Left ventricle myocardium inferior (tissue), 1 donor: ENCODE measurements at places on chromosomes 5 and 9. TPM values are rescaled to one million over a fixed set of nuclear protein-coding genes. Genes with fewer than 3 reads are reported as not detected.
A peak's percentile ranks its signal among the peaks of the same experiment; 100 is the strongest.

GRCh38 chr5:62369039-62369438, 34.7 kb downstream of the DIMT1 start:
- H3K27ac ChIP-seq: no peak overlapping the region
- peaks cover 55% of the 10 kb centered on the region for H3K36me3 ChIP-seq
- H3K4me1 ChIP-seq: no peaks in the 10 kb centered on the region
- H3K4me3 ChIP-seq: no peak overlapping the region
- DNase-seq: no peak

The SPATA31E1 gene
- total RNA-seq: not detected

GRCh38 chr5:52804981-52805380, 17.3 kb downstream of the ITGA1 start:
- peak overlapping the region; percentile 74 for H3K4me3 ChIP-seq
- peak overlapping the region; percentile 96 for H3K27ac ChIP-seq
- H3K4me1 ChIP-seq: peaks cover 100% of the 10 kb centered on the region
- DNase-seq: no peak
- peaks cover 13% of the 10 kb centered on the region for H3K36me3 ChIP-seq

The PCDH12 gene
- total RNA-seq: 7.6 TPM

DNA sequence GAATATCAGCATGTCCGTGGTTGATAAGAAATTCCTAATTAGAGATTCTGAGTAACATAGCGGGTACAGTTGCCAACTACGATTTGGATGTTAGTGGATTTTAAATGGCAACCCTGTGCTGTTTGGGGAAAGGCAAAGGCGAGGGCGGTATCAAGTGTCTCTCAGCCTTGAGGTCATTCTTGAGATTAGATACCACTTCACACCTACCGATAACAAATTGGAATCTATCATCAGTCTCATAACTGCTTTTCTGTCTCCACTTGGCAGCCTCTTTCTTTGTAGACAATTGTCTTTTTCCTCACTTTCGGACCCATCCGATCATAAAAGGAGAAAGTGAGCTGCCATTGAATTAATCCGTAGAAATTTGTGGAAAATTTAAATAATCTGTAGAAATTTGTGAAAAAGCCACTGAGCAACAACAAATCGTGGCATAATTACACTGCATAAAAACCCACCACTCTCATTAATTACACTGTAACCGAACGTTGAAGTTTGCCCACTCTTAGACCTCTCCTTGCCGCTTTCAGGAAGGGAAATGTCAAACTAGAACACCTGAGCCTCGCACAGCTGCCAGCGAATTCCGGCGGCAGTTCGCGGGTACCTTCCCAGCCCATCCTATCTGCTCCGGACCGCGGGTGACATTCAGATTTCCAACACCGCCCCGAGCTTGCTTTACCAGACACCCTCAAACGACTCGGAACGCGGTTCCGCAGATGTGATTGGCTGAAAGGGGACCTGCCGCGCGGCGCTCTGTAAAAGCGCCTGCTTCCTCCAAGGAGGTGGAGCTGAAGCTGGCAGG, 849 bp upstream of the RGMB start:
- no peaks in the 10 kb centered on the region for H3K27me3 ChIP-seq
- peak overlapping the region; percentile 91 for H3K4me3 ChIP-seq
- no peaks in the 10 kb centered on the region for H3K36me3 ChIP-seq
- DNase-seq: peak; percentile 68
- H3K4me1 ChIP-seq: peaks cover 80% of the 10 kb centered on the region

The BAAT gene
- total RNA-seq: not detected

DNA sequence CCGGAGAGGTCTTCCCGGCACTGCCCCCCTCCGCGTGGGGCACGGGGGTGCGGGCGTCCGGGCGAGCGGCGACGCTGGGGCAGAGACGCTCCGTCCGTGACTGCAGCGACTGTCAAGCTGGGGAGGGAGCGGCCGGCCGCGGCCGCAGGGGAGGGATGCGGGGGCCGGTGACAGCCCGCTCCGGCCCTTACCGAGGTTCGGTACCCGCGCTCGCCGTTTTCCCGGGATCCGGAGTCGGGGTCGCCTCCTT, 400 bp downstream of the KDM4C start:
- peak overlapping the region; percentile 91 for H3K4me3 ChIP-seq
- no peak for DNase-seq
- H3K36me3 ChIP-seq: no peaks in the 10 kb centered on the region
- H3K27ac ChIP-seq: peak overlapping the region; percentile 98
- peaks cover 44% of the 10 kb centered on the region for H3K4me1 ChIP-seq

The SLC36A2 gene
- 0.16 TPM for total RNA-seq

DNA sequence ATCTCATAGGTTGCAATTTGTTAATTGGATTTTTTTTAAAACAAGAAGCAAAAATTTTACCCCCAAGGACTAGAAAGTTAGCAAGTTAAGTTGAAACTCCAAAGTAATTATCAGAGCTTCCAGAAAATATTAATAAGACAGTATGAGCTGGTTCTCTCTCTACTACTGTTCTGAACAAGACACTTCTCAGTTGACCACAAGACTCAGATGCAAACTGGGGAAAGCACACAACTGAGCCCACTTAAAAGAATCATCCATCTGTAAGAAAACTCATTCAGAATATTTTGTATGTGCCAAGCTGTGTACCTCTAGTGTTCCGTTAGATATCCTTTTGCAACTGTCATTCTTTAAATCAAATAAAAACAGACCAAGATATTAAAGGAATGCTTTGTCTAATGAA, 60.0 kb downstream of the MAP1B start:
- peak overlapping the region; percentile 46 for H3K4me3 ChIP-seq
- peaks cover 46% of the 10 kb centered on the region for H3K4me1 ChIP-seq
- H3K27ac ChIP-seq: peak overlapping the region; percentile 71
- no peak for DNase-seq

GRCh38 chr5:38110130-38110529, 148.2 kb upstream of the EGFLAM start:
- no peak overlapping the region for H3K27ac ChIP-seq
- H3K4me1 ChIP-seq: peaks cover 11% of the 10 kb centered on the region
- H3K27me3 ChIP-seq: no peaks in the 10 kb centered on the region
- no peak overlapping the region for H3K4me3 ChIP-seq
- no peak for DNase-seq

GRCh38 chr5:109961751-109962150, 272.0 kb downstream of the MAN2A1 start:
- H3K27ac ChIP-seq: no peak overlapping the region
- no peak overlapping the region for H3K4me3 ChIP-seq
- H3K36me3 ChIP-seq: no peaks in the 10 kb centered on the region
- peaks cover 17% of the 10 kb centered on the region for H3K27me3 ChIP-seq
- no peaks in the 10 kb centered on the region for H3K4me1 ChIP-seq

DNA sequence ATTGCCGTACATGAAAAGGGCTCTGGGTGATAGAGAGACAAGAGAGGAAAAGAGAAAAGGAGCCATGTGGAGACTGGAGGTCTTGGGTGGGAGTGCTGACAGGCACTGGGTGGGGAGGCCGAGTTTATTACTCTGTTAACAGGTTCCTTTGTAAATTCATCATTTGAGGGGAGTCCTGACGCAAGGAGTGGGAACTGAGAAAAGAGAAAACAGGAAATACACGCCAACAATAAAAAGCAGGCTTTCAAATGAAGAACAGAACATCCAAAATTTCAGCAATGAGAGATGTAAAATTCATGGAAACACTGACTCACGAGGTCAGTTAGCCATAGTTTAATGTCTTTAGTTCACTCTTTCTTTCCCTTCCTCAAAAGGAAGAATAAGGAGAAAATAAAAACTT, 342.8 kb downstream of the TMEM167A start:
- H3K27me3 ChIP-seq: no peaks in the 10 kb centered on the region
- H3K27ac ChIP-seq: no peak overlapping the region
- DNase-seq: no peak
- no peak overlapping the region for H3K4me3 ChIP-seq

The RLN1 gene
- total RNA-seq: not detected

The EGFLAM gene
- total RNA-seq: 8.9 TPM

GRCh38 chr5:74974451-74975091, 77.8 kb downstream of the GCNT4 start:
- H3K4me3 ChIP-seq: no peak overlapping the region
- no peaks in the 10 kb centered on the region for H3K36me3 ChIP-seq
- H3K4me1 ChIP-seq: no peaks in the 10 kb centered on the region
- DNase-seq: no peak
- H3K27ac ChIP-seq: no peak overlapping the region

DNA sequence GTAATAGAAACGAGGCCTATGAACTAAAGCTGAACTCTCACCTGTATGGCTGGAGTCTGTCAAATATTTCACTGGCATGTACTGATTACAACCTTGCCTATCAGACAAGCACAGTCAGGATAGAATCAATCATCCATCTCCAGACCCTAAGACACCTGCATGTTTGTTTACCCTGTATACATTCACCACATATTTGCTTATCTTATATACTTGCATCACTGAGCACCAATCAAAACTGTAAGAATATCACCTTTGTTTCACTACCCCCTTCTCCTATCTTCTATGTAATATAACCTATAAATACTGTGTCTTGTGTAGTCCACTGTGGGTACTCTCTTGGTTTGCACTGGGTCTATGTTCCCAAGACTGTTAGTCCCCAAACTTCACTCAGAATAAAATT, 1085.7 kb downstream of the TAF11L14 start:
- H3K36me3 ChIP-seq: no peaks in the 10 kb centered on the region
- H3K4me1 ChIP-seq: no peaks in the 10 kb centered on the region
- no peaks in the 10 kb centered on the region for H3K27me3 ChIP-seq
- H3K4me3 ChIP-seq: no peak overlapping the region
- DNase-seq: no peak
- no peak overlapping the region for H3K27ac ChIP-seq

The PLEKHG4B gene
- not detected for total RNA-seq

- H3K27me3 ChIP-seq: peaks cover 34% of the 10 kb centered on the region
- H3K4me1 ChIP-seq: no peaks in the 10 kb centered on the region
- H3K27ac ChIP-seq: no peak overlapping the region
- no peak for DNase-seq
- no peaks in the 10 kb centered on the region for H3K36me3 ChIP-seq
These were observed 26.3 kb downstream of the SPATA31C1 start for GRCh38 chr9:87944096-87944495.

DNA sequence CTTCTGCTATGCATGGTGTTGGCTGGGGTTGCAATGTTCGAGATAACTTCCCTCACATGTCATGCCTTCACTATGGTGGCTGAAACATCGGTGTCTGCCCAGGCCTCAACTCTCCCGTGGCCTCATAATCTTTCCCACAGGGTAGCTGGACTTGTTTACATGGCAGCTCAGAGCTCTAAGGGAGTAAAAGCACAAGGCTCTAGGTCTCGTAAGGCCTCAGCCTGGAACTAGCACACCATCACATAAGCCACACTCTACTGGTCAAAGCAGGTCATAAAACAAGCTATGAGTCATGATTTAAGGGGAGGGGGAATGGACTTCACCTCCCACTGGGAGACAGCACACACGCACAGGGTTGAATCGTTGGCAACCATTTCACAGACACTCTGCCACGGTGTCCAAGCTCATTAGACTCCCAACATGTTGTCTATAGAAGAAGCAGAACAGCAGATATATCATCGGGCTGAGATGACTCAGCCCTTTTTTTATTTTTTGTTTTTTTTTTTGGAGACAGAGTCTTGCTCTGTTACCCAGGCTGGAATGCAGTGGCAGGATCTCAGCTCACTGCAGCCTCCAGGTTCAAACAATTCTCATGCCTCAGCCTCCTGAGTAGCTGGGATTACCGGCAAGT, 66.8 kb upstream of the IL17B start:
- no peaks in the 10 kb centered on the region for H3K36me3 ChIP-seq
- no peak for DNase-seq
- H3K4me1 ChIP-seq: peaks cover 74% of the 10 kb centered on the region
- peak overlapping the region; percentile 91 for H3K27ac ChIP-seq
- H3K4me3 ChIP-seq: no peak overlapping the region

The NME5 gene
- total RNA-seq: 4.7 TPM

The OR1N2 gene
- total RNA-seq: not detected

- peak overlapping the region; percentile 80 for H3K27ac ChIP-seq
- no peak for DNase-seq
- peaks cover 60% of the 10 kb centered on the region for H3K4me1 ChIP-seq
- H3K27me3 ChIP-seq: no peaks in the 10 kb centered on the region
- H3K36me3 ChIP-seq: no peaks in the 10 kb centered on the region
- H3K4me3 ChIP-seq: no peak overlapping the region
These were observed 293.2 kb upstream of the WWC1 start for GRCh38 chr5:167998148-167998767.

DNA sequence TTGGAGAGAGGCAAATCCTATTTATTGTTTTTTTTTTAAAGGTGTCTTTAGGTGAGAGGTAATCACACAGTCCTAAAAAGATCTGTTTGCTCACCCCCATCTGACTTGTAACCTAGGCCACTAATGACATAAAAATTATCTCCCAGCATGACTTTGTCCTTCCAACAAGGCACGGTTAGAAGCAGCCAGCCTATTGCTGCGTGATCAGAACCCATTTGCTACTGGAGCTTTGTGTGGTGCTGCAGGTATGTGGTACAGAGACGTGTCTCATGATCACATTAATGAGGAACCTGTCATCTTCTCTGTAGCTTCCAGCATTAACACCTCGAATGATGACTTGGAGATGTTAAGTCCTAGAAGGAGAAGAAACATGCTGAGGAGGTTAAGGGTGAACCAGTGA, 555.8 kb upstream of the TLE4 start:
- H3K27me3 ChIP-seq: no peaks in the 10 kb centered on the region
- DNase-seq: no peak
- no peak overlapping the region for H3K27ac ChIP-seq
- no peaks in the 10 kb centered on the region for H3K4me1 ChIP-seq

DNA sequence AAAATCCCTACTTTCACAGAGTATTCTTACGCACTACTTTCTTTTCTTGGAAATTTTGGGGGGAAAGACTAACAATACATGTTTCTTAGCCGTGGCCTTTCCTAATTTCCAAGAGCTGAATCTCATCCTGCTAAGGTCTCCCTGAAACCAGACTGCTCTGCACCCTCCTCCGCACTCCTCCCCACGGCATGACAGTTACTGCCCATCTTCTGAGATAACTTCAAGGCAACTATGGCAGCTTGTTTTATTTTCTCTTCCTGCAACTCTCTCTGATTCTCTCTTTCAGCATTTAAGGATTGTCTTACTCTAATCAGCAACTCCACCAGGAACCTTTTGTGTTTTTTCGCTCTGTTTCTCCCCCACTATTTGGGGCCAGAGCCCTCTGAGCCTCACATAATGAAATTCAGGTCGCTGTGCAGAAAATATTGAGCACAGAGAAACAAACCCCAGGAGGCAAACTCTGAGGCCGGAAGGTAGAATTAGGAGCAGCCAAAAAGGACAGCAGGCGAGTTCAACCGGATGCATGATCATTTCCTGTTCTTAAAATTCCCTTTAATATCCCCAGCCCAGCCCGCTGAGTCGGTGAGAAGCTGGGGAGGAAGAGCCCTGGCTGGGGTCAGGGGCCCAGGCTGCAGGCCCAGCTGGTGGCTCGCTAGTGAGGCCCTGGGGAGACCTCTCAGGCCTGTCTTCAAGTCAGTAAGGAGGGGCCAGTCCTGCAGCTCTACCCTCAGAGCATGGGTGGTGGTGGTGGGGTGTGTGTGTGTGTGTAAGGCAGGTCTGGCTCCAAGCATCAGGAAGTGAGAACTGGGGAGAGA, 213.6 kb upstream of the S1PR3 start:
- no peak overlapping the region for H3K4me3 ChIP-seq
- peaks cover 67% of the 10 kb centered on the region for H3K4me1 ChIP-seq
- no peaks in the 10 kb centered on the region for H3K36me3 ChIP-seq
- peak overlapping the region; percentile 77 for H3K27ac ChIP-seq
- H3K27me3 ChIP-seq: no peaks in the 10 kb centered on the region

The MEIKIN gene
- not detected for total RNA-seq
